ENCODE measurements at places on chromosomes 1 and 21.

GRCh38 chr1:118984086-118984721 is 3.9 kb downstream of the TBX15 start:
- DNase-seq: no peak

GRCh38 chr1:167293057-167293456 is 72.4 kb downstream of the POU2F1 start:
- DNase-seq: no peak

DNA sequence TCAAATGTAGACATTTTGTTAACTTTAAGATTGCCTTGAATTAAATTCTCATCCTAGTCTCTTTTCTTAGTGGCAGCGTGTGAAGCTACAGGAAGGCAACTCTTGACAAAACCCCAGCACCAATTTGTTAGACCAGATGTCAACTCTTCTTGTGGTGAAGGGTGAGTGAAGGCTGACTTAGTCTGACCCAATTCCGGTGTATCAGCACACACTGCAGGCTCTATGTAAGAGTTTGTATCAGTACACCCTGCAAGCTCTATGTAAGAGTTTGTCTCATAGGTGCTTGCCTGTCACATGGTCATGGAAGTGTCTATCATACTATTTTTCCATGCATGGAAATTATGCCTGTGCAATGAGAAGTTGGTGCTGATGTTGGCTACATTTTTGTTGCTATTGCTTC is 16.8 kb downstream of the CR2 start:
- no peak for DNase-seq

DNA sequence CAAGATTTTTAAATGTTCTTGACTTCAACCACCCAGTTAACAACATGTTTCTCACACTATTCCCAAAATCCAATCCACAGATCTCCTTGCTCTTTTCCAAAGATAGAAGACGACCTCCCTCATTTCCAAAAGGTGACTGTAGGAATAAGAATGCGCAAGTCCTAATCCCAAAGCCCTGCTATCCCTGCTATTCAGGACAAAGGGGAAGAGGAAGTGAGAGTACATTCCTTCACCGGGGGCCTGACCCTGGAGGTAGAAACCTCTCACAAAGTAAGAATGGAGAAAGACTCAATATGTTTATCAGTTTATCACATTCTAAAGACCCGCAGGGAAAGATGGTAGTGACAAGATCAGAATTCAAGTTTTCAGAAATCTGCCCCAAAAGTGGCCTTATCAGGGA is 55.7 kb downstream of the PLEKHA6 start:
- no peak for DNase-seq

GRCh38 chr1:98887507-98887906 is 117.2 kb downstream of the PLPPR5 start:
- no peak for DNase-seq
